Fibroblast of the conjunctiva (primary cell): ENCODE measurements at places on chromosomes 6 and 20.

- no peak for DNase-seq
Observed at GRCh38 chr20:39105551-39105950, 143.4 kb downstream of the DHX35 start.

GRCh38 chr6:11909696-11910132 lies 102.4 kb upstream of the HIVEP1 start:
- DNase-seq = no peak

DNA sequence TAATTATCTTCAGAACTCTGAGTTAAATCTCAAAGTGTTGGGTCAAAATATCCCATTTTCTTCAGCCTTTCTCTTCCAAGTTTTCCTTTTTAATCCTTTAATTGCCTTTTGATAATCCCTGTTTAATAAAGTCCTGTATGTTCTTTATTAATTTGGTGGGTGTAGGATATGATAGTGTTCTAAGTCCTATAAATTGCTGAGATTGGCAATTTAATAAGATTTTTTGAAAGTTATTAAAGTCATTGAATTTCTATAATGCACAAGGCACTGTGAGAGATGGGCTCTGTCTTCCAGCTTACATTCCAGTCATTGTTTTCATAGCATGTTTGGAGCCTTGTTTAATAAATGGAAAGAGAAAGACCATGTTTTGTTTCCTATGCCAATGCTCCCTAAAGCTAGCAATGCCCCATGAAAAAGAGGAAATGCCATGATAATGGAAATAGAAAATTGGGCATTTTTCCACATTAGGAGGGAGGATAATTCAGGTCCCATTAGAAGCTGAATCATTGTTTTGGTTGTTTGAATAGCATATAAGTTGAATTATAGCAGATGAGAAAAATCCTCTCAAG lies 404.8 kb downstream of the CD109 start:
- no peak for DNase-seq

- no peak for DNase-seq
Observed at GRCh38 chr20:2002365-2002764, 8.5 kb upstream of the PDYN start.

DNA sequence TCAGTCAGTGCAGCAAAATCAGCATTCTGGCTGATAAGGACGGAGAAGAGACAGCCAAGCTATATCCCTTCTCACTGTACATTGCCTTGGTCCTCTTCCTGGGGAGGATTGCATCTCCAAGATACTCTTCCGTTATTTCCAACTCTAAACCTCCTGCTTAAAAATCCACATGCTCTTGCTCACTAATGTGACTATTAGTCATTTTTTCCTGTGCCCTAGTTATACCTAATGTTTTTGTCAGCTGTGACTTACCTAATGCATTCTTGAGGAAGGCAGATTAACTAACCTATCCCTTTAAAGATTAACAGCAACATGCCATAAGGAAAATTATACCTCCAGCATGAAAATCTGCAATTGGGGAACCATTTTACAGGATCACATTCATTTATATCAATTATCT lies 317.6 kb downstream of the BTBD9 start:
- DNase-seq = no peak

- DNase-seq = no peak
Observed at GRCh38 chr20:34315236-34315635, 12.1 kb upstream of the AHCY start.

GRCh38 chr6:157574851-157575424 lies 193.9 kb downstream of the ZDHHC14 start:
- no peak for DNase-seq

DNA sequence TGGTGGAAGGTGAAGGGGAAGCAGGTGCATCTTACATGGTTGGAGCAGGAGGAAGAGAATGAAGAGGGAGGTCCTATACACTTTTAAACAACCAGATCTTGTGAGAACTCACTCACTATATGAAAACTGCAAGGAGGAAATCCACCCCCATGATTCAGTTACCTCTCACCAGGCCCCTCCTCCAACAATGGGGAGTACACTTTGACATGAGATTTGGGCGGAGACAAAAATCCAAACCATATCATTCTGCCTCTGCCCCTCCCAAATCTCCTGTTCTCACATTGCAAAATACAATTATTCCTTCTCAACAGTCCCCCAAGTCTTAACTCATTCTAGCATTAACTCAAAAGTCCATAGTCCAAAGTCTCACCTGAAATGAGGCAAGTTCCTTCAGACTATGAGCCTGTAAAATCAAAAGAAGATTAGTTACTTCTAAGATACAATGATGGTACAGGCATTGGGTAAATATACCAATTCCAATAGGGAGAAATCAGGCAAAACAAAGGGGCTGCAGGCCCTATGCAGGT lies 60.5 kb downstream of the EDN1 start:
- DNase-seq = no peak

GRCh38 chr6:169777896-169778295 lies 26.5 kb downstream of the ERMARD start:
- DNase-seq = no peak

- DNase-seq = no peak
Observed at GRCh38 chr6:3245216-3245615, 13.5 kb upstream of the PSMG4 start.

GRCh38 chr20:48574383-48574782 lies 253.4 kb downstream of the PREX1 start:
- DNase-seq = no peak

GRCh38 chr20:15482525-15482924 lies 1090.7 kb downstream of the KIF16B start:
- no peak for DNase-seq

- peak; percentile 82 for DNase-seq
Observed at GRCh38 chr6:41936073-41936837, 5.4 kb downstream of the CCND3 start.

DNA sequence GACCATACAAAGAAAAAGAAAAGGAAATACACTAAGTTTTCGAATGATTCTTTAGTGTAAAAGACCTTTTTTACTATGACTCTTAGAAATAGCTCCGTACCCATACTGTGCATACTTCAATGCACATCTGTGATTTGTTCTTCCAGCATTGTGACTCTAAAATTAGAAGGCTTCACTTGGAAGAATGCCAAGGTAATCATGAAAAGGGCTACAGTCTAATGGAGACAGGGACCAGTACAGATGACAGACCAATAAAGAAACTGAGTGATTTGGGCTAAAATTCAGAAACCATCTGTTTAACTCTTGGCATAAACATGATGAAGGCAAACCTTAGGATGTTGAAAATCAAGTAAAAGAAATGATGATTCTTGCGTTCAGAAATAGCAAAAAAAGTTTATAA lies 46.3 kb downstream of the CYP39A1 start:
- DNase-seq = no peak

- no peak for DNase-seq
Observed at GRCh38 chr20:16759181-16759563, 11.0 kb downstream of the OTOR start.

DNA sequence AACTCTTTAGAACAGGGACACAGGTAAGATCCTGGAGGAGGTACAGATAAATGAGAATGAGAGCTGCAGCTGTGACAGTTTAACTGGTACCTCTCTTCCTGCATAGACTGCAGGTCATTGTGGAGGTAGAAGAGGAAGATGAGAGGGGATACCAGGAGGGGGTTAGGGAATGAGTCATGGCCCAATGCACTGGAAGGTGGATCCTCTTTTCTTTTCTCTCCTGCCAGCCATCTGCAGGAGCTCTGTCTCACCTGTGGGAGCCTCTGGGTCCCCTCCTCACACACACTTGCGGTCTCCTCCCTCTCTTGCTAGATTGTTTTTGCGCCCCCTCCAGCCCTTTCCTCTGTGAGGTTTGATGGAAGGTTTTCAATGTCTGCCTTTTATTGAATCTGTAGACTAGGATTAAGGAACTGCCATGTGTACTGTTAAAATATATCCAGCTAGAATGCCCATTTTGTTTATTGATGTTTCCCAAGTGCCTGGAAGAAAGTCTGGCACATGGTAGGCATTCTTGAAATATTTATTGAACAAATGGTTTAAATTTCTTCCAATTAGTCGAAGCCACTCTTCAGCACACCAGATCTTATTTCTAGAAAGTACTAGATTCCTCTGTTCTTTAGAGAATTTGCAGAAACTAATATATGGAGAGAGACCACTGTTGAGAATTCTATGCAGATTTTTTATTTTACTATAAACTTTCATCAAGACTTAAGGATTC lies 13.0 kb downstream of the C6orf163 start:
- DNase-seq = no peak

GRCh38 chr6:3607599-3607998 lies 143.9 kb downstream of the PXDC1 start:
- no peak for DNase-seq

DNA sequence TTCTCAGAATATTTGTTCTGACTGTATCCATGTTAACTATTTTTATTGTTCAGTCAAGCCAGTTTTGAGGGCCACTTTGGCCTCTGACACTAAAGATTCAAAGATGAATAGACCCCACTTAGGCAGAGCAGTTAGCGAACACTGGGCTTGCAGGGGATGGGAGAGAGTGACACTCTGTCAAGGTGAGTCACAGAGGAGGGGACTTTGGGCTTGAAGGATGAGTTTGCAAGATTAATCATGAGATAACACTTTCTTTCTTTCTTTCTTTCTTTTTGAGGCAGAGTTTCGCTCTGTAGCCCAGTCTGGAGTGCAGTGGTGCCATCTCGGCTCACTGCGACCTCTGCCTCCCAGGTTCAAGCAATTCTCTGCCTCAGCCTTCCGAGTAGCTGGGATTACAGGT lies 46.4 kb downstream of the SPATA2 start:
- no peak for DNase-seq

GRCh38 chr20:14664101-14664500 lies 326.7 kb upstream of the FLRT3 start:
- DNase-seq = no peak

- no peak for DNase-seq
Observed at GRCh38 chr20:36607586-36608387, 2.2 kb downstream of the RAB5IF start.

GRCh38 chr20:6075428-6076219 lies 21.8 kb upstream of the LRRN4 start:
- no peak for DNase-seq

- no peak for DNase-seq
Observed at GRCh38 chr6:30443657-30444450, 45.5 kb upstream of the HLA-E start.

DNA sequence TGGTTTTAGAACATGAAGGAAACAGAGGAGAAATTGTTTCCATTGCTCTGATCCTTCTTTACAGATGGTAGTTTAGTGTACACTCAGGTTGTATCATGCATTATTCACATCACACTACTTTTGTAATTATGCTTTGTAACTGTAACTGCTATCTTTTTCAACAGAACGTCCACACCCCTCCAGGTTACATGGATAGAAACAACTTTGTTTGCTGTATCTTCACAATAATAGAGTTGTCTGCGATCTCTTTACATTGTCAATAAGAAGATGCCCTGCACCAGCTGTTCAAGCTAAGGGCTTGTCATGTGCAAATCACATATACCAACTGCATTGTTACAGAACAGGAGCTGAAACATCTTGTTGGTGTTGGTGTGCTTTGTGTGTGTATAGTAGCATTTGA lies 67.9 kb upstream of the MAP7 start:
- no peak for DNase-seq

DNA sequence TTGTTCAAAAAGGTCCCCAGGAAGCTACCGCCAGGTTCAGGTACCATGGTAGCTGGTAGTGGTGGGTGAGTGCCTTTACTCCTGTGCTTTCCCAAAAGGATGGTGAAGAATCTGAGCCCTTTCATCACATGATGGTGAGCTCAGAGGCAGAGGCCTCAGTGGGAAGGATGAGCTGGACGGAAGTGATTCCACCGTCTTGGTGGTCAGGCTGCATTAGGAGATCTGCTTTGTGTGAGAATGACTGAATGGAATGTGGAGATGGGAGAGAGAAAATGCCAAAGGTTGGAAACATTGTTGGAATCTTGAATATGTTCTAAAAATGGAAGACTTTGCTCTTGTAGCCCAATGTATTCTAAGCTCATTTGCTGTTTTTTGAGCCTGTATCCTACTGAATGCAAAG lies 108.1 kb upstream of the SCP2D1 start:
- peak; percentile 12 for DNase-seq

DNA sequence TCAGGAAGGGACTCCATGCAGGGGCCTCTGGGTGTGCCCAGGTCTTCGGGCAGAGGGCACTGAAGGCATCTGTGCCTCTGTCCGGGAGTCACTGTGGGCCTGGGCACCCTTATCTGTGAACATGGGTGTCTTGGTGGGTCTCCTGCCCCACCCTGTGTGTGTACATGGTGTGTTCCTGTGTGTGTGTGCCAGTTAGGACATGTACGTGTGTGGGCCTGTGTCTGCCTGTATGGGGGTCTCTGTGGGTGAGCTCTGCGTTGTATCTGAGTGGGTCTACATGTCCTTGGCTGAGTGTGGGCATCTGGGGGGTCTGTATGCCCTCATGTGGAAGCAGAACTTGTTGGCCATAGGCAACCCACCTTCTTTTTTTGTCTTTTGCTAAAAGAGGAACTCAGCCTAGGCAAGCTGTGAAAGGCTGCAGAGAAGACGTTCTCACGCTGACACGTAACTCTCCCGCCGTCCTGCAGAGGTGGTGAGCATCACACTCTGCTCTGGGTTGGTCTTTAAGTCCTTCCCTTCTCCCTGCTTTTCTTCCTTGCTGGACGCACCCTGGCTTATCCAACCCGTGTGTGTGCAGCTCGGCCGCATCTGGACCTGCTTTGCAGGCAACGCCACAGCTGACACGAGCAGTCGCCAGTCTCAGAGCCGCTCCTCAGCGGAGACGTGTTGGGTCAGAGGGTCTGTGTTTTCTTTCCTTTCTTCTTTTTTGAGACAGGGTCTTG lies 532 bp upstream of the NPBWR2 start:
- DNase-seq = no peak

DNA sequence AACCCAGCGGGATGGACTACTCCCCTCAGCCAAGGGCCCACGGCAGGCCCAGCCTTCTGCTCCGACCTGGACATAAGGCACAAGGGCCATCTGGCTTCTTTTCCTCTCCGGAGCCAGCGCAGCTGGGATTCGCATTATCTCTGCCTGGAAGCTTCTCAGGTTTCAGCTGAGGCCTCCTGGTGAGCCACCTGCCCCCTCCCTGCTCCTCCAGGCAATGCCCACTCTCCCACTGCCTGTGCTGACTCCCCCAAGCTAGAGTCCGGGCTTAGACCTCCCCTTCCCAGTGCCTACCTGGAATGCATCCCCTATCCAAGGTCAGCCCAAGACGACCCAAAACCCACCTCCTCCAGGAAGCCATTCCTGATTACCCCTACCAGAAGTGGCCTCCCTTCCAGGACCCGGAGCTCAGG lies 60.7 kb downstream of the EZR start:
- no peak for DNase-seq

- DNase-seq = no peak
Observed at GRCh38 chr6:104941729-104942091, 15.2 kb upstream of the LIN28B start.

- peak; percentile 65 for DNase-seq
Observed at GRCh38 chr6:32413427-32414047, 6.6 kb upstream of the BTNL2 start.

GRCh38 chr20:40686434-40686882 lies 2.6 kb downstream of the MAFB start:
- no peak for DNase-seq

- DNase-seq = no peak
Observed at GRCh38 chr20:50567860-50568548, 57.8 kb downstream of the PTPN1 start.

- DNase-seq = no peak
Observed at GRCh38 chr6:24985323-24985722, 49.6 kb upstream of the RIPOR2 start.
